Esophagus squamous epithelium (tissue), 5 donors: ENCODE measurements at places on chromosomes 6 and 20. TPM values are rescaled to one million over a fixed set of nuclear protein-coding genes. Genes with fewer than 3 reads are reported as not detected.
A peak's percentile ranks its signal among the peaks of the same experiment; 100 is the strongest.

Gene ZBTB9
- total RNA-seq = 4.8 TPM

Gene LGSN
- total RNA-seq = not detected

Gene FILIP1
- 0.75 TPM for total RNA-seq

Gene MOG
- not detected for total RNA-seq

Gene BEND6
- 0.57 TPM for total RNA-seq

Gene COL21A1
- 2.1 TPM for total RNA-seq

Gene DUSP15
- 0.44 TPM for total RNA-seq

Gene LRRC73
- total RNA-seq = 0.64 TPM

Gene SLC22A2
- total RNA-seq = not detected

Gene HLA-DMB
- 14.5 TPM for total RNA-seq

DNA sequence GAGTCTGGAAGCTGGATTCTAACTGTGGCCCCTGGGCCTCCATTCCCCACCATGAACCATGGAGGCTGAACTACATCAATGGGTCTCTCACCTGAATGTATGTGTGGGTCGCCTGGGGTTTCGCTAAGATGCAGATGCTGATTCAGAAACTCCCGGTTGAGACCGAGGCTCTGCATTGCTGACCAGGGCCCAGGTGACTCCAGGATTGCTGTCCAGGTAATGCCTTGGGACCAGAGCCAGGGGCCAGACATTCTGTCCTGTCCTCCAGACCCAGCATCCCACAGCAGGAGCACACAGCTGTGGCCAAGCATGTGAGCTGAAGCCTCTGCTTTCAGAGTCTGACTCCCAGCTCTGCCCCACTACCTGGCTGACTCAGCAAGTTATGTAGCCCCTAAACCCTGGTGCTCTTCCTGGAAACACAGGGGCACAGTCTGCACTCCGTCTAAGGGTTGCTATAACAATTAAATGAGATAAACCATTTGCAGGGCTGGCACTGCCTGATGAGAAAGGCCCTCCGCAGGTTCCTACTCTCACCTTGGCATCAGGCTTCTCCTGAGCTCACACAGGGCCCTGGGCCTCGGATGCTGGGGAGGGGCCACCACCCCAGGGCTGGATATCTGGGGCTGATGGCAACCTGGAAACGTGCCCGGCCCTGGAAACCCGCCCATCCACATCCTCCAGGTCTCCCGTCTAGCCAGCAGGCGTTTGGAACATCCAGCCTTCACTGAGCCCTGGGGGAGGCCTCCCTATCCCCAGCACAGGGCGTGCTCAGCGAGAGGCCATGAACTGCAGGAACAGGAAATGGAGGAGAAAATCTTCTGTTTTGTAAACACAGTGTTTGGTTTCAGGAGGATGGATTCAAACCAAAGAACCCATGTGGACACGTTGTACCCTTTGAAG is 175.7 kb downstream of the DLL1 start:
- H3K27ac ChIP-seq = no peak overlapping the region
- H3K4me3 ChIP-seq = no peak overlapping the region
- no peaks in the 10 kb centered on the region for H3K36me3 ChIP-seq
- no peaks in the 10 kb centered on the region for H3K4me1 ChIP-seq
- no peaks in the 10 kb centered on the region for H3K27me3 ChIP-seq

DNA sequence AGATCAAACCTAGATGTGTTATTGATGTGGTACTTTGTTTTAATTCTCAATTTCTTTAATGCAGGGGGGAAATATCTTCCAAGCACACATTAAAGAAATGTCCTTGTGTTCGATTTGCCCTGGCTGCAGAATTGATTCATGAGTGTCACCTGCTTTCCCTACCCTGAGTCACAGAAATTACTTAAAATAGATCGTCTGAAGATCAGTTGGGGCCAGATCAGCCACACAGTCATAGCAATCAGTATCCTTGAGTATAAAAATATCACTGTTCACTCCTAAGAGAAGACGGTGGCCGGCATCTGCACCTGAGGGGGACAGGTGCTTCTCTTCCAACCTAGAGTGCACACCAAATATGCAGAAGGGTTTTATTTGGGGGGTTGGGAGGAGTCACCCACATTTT is 115.2 kb upstream of the RIN2 start:
- H3K4me3 ChIP-seq = no peak overlapping the region
- no peaks in the 10 kb centered on the region for H3K4me1 ChIP-seq
- H3K27ac ChIP-seq = no peak overlapping the region
- no peak for DNase-seq
- no peaks in the 10 kb centered on the region for H3K27me3 ChIP-seq
- H3K36me3 ChIP-seq = no peaks in the 10 kb centered on the region

DNA sequence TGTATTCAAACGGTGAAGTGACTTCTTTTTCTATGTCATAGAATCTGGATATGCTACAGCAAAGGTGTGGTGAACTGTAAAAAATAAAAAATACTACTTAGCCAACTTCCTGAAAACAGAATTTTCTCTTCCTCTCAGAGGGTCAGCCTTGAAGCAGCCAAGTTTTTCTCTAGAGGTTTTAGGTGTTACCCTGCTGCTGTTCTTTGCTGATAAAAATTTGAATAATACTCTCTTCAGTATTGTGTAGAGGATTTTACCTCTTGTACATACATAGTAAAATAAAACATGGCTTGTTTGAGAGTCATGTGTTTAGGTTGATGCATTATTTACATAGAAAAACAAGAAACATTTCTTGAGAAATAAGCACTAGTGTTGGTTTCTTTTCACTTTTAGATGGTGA is 458.4 kb downstream of the TBC1D32 start:
- no peaks in the 10 kb centered on the region for H3K27me3 ChIP-seq
- H3K27ac ChIP-seq = no peak overlapping the region
- no peak overlapping the region for H3K4me3 ChIP-seq
- H3K4me1 ChIP-seq = no peaks in the 10 kb centered on the region

GRCh38 chr6:161631676-161632194 is 357.9 kb upstream of the AGPAT4 start:
- no peak for DNase-seq
- H3K4me1 ChIP-seq = peaks cover 9% of the 10 kb centered on the region
- H3K27ac ChIP-seq = no peak overlapping the region
- H3K27me3 ChIP-seq = no peaks in the 10 kb centered on the region

GRCh38 chr20:41395667-41396664 is 29.3 kb upstream of the EMILIN3 start:
- H3K36me3 ChIP-seq = no peaks in the 10 kb centered on the region
- peak overlapping the region; percentile 42 for H3K27ac ChIP-seq
- no peak for DNase-seq
- no peaks in the 10 kb centered on the region for H3K27me3 ChIP-seq

GRCh38 chr6:25942561-25943147 is 12.2 kb upstream of the SLC17A2 start:
- no peak overlapping the region for H3K4me3 ChIP-seq
- no peaks in the 10 kb centered on the region for H3K27me3 ChIP-seq
- H3K36me3 ChIP-seq = no peaks in the 10 kb centered on the region
- H3K27ac ChIP-seq = no peak overlapping the region
- H3K4me1 ChIP-seq = no peaks in the 10 kb centered on the region

- H3K4me3 ChIP-seq = no peak overlapping the region
- no peak overlapping the region for H3K27ac ChIP-seq
- H3K36me3 ChIP-seq = no peaks in the 10 kb centered on the region
These were observed 471.9 kb upstream of the SOX4 start for GRCh38 chr6:21121636-21122136.

DNA sequence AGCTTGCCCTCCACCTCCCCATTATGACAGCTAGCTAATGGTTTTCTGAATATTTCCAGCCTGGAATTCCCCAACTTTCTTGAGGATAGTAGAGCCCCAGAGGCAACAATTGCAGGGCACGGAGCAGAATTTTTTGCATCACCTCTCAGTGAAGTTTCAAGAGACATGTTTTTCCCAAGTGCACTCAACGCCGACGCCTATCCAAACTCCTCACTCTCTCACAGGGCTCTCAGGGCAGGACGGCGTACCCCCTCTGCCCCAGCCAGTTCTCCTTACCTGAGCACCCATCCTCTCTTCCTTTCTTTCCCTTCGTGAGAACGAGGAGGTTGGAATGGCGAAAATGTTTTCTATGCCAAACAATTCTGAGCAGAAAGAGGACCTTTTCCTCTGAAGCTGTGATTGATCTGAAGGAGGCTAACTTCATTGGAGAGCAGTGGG is 83.1 kb upstream of the FOXQ1 start:
- no peak overlapping the region for H3K4me3 ChIP-seq
- H3K27me3 ChIP-seq = no peaks in the 10 kb centered on the region
- peaks cover 50% of the 10 kb centered on the region for H3K4me1 ChIP-seq
- no peaks in the 10 kb centered on the region for H3K36me3 ChIP-seq
- DNase-seq = no peak
- H3K27ac ChIP-seq = no peak overlapping the region

DNA sequence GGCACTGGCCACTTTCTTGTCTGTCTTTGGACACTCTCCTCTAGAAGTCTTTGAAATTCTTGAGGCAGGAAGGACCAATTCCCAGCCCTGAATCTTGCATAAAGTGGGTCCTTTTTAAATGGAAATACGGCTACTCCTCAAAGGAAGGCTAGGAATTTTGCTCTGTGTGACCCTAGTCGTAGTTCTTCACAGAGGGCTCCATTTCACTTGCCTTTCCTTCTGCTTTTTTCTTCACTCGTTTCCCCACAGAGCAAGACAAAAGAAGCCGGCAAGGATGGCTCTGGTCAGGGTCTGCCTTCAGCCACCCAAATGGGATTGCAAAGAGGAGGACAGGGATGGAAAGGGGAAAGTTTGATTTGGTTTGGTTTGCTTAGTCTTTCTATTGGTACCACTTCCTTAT is 25.8 kb downstream of the HLA-E start:
- H3K27ac ChIP-seq = peak overlapping the region; percentile 96
- no peaks in the 10 kb centered on the region for H3K36me3 ChIP-seq
- H3K4me3 ChIP-seq = no peak overlapping the region
- no peaks in the 10 kb centered on the region for H3K27me3 ChIP-seq
- H3K4me1 ChIP-seq = no peaks in the 10 kb centered on the region

GRCh38 chr6:2097464-2097863 is 147.9 kb downstream of the GMDS start:
- H3K4me1 ChIP-seq = no peaks in the 10 kb centered on the region
- H3K27me3 ChIP-seq = no peaks in the 10 kb centered on the region
- H3K4me3 ChIP-seq = no peak overlapping the region

DNA sequence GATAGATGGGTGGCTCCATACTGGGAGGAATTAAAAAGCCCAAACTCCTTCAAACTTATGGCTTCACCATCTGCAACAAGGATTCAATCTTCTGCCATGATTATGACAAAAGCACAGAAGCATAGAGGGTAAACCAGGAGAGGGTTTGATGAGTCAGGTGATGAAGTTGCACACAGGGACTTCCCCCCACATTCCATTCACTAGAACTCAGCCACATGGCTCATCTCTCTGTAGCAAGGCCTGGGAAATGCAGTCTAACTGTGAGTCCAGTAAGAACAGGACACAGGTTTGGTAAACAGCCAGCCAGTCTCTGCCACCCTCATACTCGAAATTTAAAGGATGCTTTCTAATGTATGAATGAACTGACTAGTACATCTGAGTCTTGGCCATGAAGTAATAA is 142.9 kb downstream of the HIVEP2 start:
- H3K27ac ChIP-seq = no peak overlapping the region
- no peaks in the 10 kb centered on the region for H3K36me3 ChIP-seq
- no peak overlapping the region for H3K4me3 ChIP-seq
- H3K4me1 ChIP-seq = no peaks in the 10 kb centered on the region
- DNase-seq = no peak

DNA sequence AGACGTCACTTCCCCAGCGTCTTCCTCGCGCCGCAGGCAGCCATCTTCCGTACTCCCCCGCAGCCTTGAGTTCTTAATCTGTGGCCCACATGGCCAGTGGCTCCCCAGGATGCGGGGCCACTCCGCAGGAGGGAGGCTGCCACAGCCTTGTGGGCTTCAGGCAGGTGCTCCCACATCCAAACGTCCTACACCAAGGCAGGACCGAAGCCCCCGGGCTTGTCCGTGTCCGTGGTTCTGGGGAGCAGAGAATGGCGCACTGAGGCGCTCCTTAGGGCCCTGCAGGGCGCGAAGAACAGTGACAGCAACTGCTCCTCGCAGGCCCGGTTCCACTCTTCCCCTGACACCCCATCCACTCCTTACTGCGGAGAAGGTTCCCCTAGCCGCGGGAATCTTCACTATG is 755.8 kb downstream of the PRIM2 start:
- H3K27ac ChIP-seq = no peak overlapping the region
- no peak overlapping the region for H3K4me3 ChIP-seq
- DNase-seq = no peak
- no peaks in the 10 kb centered on the region for H3K27me3 ChIP-seq
- no peaks in the 10 kb centered on the region for H3K4me1 ChIP-seq

- H3K4me3 ChIP-seq = no peak overlapping the region
- H3K4me1 ChIP-seq = peaks cover 34% of the 10 kb centered on the region
These were observed 36.6 kb downstream of the NUDT3 start for GRCh38 chr6:34355889-34356288.

DNA sequence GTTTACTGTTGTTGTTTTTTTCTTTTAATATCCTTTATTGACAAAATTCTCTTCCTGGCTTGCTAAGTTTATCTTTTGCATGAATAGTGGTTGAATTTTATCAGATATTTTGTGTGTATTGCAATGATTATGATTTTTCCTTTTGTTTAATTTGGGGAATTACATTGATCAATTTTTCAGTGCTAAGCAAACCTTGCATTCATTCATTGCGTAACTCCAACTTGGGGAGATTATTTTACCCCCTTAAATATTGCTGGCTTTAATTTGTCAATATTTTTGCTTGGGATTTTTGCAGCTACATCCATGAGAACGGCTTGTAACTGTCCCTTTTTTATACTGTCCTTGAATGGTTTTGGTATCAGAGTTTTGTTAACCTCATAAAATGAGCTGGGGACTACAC is 63.4 kb downstream of the SERAC1 start:
- no peak overlapping the region for H3K27ac ChIP-seq
- DNase-seq = no peak
- no peaks in the 10 kb centered on the region for H3K27me3 ChIP-seq
- no peak overlapping the region for H3K4me3 ChIP-seq
- H3K4me1 ChIP-seq = no peaks in the 10 kb centered on the region

GRCh38 chr6:119379809-119380208 is 30.2 kb upstream of the MAN1A1 start:
- no peak overlapping the region for H3K4me3 ChIP-seq
- no peak for DNase-seq
- H3K27ac ChIP-seq = no peak overlapping the region
- no peaks in the 10 kb centered on the region for H3K27me3 ChIP-seq

DNA sequence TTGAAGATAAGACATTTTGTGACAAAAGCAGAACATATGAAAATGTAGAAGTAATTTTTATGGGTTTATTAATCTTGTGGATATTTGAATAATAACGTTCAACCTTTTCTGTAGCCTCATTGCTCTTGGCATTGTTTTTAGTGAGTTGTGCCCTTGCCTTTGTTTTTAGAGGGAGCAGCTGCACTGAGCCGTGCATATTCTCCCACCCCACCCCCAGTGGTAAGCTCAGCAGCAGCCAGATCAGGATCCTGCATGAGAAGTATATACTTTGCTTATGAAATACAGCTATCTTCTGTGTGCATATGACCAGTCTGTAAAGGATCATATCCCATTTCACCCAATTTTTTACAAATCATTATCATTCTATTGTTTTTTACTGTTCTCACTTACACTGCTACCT is 184.2 kb downstream of the COL9A1 start:
- no peak overlapping the region for H3K27ac ChIP-seq
- H3K4me1 ChIP-seq = no peaks in the 10 kb centered on the region
- no peak for DNase-seq
